NB4 (cell line): ENCODE measurements at places on chromosomes 11 and 22.
A peak's percentile ranks its signal among the peaks of the same experiment; 100 is the strongest.

GRCh38 chr11:5689551-5689983, at the start of gene TRIM22:
TSS of gene TRIM22 (plus strand) at chr11:5689790. CDS start at chr11:5696233, 6,443 bp downstream.
- DNase-seq, result peak; percentile 86

GRCh38 chr11:108858622-108859021, 193.8 kb downstream of the DDX10 start:
- no peak for DNase-seq

DNA sequence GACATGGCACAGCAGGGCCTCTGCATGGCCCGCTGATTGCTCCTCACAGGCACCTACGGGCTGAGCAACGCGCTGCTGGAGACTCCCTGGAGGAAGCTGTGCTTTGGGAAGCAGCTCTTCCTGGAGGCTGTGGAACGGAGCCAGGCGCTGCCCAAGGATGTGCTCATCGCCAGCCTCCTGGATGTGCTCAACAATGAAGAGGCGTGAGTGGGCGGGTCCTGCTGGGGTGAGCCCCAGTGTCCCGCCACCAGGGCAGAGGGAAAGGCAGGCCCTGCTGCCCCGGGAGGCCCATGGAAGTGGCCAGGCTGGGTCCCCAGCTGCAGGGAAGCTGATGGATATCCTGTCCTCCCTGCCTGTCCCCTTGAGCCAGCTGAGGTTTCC, 18.6 kb upstream of the DGCR8 start:
- no peak for DNase-seq

DNA sequence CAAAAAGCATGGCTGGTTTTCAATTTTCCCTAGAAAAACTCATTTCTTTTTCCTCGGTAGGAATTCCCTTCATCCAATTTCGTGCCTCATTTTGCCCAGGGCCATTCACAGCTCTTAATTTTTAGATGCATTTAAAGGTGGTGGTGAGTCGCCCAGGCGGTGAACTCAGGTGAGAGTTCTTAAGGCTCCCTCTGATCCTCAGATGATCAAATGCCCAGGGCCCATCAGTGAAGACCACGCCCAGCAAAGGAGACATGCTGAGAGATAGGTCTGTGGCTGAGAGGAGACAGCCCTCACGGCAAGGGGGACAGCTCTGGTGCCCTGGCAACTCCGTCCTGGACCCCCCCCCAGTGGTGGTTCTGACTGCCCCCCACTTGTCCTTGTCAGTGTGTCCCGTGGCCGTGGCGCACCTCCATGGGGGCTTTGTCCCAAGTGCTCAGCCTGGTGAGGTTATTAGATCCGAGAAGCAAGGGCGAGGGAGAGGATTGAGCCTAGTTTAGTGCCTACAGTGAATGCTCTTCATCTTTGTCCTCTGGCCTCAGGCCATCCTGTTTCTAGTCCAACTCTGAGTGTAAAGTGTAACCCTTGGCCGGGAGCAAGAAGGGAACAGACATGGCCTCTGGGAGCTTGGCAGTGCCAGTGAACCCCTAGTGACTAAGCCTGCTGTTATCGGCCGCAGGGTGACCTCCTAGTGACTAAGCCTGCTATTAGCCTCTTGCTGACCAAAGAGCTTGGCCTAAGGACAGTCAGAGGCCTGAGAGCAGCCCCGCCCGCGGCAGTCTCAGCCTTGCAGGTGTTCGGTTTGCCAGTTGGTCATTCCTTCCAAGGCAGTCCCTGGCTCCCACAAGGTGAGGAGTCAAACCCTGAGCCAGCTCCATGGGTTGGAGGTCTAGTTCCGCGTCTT, 83.5 kb downstream of the CTTN start:
- DNase-seq, result no peak

DNA sequence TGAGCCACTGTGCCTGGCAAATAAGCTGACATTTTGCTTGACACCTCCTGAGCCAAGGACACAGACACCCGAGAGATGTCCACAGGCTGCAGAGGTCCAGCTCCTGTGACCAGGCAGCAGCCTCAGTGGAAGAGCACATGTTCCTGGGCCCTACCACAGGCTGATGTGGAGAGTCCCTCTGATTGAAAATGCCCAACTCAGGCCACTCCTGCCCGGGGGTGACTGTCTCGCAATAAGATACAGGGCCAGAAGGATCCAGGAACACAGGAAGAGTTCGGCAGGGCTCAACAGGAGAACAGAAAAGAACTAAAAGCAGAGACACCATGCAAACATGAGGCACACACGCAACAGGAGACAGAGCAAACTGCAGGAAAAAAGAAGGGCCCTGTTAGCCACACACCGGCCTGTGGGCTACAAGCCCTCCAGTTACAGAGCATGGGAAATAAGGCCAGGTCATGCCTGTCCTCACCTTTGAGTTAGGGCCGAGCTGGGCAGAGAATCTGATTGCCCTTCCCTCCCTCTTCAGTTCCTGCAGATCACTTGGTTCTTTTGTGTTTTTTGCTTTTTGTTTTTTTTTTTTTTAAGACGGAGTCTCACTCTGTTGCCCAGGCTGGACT, 28.3 kb upstream of the MALAT1 start:
- DNase-seq, result no peak

DNA sequence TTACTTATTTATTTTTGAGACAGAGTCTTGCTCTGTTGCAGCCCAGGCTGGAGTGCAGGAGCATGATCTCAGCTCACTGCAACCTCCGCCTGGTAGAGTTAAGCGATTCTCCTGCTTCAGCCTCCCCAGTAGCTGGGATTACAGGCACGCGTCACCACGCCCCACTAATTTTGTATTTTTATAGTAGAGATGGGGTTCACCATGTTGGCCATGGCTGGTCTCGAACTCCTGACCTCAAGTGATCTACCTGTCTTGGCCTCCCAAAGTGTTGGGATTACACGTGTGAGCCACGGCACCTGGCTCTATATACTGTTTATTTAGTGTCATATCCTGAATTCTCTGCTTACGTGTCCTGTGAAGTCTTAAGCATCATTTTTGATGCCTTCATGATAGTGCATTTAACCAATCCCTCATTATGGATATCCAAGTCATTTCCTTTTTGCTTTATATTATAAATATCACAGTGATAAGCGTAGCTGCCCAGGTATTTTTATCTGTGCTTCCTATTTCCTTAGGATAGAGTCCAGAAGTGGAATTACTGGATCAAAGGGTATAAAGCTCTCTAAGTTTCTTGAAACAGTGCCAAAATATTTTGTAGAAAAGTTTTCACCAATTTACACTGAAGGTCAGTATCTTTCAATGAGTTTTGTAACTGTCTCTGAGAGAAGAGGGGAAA, 871 bp upstream of the SIDT2 start:
- no peak for DNase-seq

- peak; percentile 31 for DNase-seq
These were observed 516 bp downstream of the NEU3 start for GRCh38 chr11:74989260-74989638.

DNA sequence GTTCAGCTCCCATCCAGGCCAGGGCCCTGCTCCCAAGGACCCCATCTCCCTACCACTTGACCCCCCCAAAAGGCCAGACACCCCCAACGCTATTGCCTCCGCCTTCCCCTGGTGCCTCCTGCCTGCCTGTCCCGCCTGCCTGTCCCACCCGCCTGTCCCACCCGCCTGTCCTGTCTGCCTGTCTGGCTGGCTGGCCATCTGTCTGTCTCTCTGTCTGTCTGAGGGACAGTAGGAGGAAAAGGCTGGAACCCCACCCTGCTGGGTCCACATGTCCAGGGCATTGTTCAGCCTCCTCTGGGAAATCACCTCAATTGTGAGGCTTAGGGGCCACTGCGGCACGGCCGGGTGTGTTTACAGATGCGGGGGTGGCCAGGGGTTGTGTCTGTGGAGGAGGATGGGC, 25.3 kb upstream of the CBX7 start:
- DNase-seq, result no peak

- no peak for DNase-seq
These were observed 32.1 kb downstream of the A4GALT start for GRCh38 chr22:42688241-42689211.

- DNase-seq, result no peak
These were observed 314.6 kb downstream of the LARGE1 start for GRCh38 chr22:33605666-33606065.

GRCh38 chr22:35215993-35216392, 41.3 kb upstream of the HMGXB4 start:
- DNase-seq, result no peak

DNA sequence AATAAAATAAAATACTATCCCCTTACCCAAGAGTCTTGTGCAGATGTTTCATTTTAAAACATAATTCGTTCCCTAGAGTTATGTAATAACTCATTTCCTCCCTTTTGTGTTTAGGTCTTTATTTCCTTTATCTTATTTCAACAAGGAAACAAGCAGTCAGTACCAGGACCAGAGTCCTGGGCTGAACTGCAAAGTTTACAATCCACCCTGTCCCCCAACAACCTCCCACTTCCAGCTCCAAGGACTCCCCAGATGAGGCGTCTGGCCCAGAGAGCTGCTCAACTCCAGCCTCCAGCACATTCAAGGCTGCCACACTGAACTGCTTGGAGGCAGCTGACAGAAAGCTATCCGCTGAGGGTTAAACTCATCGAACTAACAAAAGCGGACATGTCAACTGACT, 4.5 kb downstream of the POLDIP3 start:
- no peak for DNase-seq

DNA sequence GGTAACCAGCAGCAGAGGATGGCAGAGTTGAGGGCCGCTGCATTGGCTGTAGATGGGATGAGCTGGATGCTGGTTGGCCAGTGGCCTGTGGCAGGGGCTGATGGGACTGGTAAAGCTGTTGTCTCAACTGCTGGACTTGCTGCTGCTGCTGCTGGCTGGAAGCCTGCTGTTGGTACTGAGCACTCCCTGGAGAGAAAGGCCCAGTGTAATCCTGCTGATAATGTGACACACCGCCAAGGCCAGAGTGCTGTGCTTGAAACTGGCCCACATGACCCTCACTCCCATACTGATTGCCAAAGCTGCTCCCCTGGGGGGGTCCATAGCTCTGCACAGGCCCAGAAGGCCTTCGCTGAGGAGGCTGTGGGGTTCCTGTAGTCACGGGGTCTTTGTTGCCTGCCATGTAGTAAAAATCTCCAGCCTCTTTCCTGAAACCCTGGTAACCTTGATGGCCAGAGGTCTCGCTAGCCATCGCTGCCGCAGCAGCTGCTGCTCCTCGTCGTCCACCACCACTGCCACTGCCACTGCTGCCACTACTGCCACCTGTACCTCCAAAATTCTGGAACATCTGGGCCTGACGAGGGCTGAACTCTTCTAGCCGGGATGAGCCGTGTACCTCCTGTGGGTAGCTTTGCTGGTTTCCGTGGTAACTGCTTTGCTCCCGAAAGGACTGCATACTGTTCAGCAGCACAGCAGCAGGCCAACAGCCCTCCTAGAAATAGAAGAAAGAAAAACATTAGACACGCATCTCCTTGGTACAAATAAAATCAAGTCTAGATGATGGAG, 55.6 kb downstream of the TCF20 start:
- no peak for DNase-seq

DNA sequence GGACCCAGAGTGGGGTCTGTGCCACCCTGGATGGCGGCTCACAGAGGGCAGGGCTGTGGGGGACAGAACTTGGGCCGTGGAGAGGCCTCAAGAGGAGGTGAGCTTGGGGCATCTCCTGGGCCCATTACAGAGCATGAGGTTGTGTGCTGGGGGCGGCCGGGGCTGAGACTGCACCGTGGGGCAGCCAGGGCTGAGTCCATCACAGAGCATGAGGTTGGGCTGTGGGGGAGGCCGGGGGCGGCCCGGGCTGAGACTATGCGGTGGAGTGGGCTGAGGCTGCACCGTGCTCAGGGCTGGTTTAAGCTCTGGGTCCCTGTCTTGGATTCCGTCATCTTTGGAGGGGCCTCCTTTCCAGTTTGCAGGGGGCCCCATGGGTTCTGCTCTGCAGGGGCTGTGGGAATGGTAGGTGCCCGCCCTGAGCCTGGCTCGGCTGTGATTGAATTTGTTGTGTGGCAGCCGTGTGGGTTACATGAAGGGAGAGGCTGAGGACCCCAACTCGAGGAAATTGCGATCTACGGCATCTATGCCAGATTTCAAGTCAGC, 38.1 kb upstream of the MUC5AC start:
- DNase-seq, result no peak

DNA sequence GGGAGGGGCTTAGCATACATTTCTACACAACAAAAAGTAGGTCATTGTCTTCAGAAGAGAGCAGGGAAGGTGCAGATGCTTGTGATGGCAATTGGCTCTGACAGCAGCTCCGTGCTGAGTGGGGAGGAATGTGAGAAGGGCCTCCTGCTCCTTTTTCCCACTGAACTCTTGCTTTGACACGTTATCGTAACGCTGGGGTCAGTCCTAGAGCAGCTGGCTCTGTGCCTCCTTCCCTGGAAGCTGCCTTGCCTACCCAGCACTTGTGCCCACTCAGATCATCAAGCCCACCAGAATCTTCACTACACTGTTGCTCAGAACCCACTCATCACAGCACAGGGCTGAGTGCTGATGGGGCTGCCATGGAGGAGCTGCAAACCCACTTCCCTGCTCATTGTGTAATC, 14.9 kb upstream of the NAV2 start:
- DNase-seq, result no peak

DNA sequence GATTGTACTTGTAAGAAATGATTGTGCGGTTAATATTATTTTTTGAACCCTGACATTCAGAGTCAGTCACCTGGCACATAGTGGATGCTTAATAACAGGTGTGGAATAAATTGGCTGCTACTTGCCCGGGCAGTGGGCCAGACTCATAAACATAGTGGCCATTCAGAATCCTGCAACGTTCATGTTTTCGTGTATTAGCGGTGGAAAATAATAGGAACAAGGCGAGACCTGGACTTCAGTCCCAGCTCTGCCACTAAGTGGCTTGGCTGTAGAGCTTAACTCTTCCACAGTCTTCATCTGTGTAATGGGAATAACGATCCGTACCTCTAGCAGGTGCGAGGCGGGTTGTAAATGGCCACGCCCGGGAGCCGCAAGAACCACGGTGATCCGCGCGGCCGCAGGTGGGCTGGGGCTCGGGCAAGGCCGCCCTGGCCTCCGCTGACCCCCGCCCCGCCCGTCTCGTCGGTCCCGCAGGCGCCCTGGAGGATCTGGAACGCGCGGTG, 761 bp upstream of the TMEM25 start:
- no peak for DNase-seq

DNA sequence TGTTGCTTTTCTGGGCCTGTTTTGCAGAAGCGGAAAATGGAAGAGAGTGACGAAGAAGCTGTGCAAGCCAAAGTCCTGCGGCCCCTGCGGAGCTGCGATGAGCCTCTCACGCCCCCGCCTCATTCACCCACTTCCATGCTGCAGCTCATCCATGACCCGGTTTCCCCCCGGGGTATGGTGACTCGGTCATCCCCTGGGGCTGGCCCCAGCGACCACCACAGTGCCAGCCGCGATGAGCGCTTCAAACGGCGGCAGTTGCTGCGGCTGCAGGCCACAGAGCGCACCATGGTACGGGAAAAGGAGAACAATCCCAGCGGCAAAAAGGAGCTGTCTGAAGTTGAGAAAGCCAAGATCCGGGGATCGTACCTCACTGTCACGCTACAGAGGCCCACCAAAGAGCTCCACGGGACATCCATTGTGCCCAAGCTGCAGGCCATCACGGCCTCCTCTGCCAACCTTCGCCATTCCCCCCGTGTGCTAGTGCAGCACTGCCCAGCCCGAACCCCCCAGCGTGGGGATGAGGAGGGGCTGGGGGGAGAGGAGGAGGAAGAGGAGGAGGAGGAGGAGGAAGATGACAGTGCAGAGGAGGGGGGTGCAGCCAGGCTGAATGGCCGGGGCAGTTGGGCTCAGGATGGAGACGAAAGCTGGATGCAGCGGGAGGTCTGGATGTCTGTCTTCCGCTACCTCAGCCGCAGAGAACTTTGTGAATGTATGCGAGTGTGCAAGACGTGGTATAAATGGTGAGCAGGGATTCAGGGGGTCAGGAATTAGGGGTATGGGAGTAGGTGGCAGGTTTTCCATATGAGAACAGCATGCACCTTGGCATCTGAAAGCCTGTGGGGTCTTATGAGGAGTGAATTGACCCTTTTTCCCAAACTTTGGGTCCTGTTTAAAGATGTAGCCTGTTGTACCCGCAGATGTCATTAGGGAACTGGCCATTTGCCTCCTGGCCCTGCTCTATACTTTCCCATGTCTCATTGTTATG, 15.9 kb upstream of the GRK2 start:
- DNase-seq, result no peak
